A172 (cell line): ENCODE measurements at places on chromosomes 1 and 21.

- DNase-seq: no peak
These were observed 120.2 kb upstream of the NCAM2 start for GRCh38 chr21:20877976-20878375.

DNA sequence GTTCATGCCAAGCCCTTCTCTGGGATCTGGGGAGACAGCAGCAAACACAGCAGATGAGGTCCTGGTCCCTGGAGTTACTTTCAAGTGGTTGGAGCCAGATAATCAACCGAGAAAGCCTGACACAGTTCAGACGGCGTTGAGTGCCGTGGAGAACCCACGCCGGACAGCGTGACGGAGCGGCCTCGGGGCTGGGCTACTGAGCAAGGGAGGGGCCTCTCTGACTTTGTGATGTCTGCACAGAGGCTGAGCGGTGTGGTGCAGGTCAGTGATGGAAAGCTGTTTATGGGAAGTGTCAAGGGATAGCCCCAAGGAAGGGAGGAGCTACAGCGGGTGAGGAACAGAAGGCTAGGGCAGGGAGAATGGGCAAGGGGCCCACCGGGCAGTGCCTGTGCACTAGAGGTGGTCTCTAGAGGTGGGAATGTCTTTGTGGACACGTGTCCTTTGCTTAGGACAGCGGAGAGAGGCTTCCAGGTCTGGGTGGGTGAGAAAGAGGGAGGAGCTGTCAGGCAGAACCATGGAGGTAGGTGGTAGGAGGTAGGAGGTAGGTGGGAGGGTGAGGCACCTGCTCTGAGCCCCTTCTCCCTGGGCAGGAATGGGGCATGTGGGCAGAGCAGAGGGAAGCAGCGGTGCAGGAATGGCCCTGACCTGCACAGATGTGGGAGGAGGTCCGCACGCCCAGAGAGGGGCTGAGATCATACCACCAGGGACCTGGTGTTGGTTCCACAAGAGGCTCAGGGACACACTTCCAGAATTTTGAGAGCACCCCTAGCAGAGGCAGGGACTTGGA lies 62.8 kb downstream of the RUNX3 start:
- DNase-seq: no peak

- DNase-seq: no peak
These were observed 17.6 kb downstream of the PGBD2 start for GRCh38 chr1:248923352-248924338.

DNA sequence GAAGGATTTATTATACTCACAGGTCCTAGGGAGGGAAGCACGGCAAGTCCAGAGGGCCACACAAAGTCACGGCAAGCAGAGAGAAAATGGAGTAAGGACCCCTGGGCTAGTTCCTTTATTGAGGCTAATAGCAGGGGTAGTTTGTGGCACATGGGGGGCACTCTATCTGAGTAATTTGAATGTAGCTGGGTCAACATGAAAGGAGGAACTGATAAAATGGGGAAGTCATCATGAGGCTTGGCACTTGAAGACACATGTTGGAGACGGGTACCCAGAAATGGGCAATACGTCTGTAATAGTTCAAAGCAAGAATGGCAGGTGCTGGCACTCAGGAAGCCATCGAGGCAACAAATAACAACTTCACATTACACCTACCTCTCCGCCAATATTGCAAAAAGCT lies 1136.4 kb downstream of the MRPL39 start:
- DNase-seq: no peak

DNA sequence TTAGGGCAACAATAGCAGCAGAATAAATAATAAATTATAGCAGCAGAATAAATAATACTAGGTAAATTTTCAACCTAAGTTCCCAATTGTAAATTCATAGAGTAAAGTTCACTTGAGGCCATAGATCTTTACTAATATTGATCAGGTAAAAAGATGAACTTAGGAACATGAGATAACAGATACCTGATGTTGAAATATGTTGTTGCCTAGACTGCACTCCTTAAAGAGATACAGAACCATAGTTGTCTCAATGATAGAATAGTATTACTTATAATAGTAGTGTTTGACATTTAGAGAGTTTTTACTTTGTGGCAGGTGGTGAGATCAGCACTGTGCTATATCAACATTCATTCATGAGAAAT lies 378 bp upstream of the F13B start:
- DNase-seq: no peak

DNA sequence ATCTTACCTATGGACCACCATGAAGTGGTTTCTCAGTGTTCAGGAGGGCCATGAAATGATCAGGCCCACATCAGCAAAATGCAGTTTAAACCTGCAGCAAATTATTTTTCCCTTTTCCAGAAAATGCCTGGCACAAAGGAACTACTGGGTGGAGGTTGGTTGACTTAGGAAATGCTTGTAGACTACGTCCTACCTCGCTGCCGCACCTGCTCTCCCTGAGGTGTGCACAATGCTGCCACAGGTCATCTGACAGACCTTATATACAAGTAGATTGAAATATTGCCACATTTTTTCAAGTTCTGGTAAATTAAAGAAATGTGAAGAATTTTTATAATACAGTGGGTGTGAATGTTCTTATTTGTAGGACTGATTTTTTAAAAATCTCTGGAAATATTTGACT lies 166.7 kb upstream of the PDE4B start:
- no peak for DNase-seq

GRCh38 chr1:4058122-4058521 lies 158.1 kb upstream of the C1orf174 start:
- no peak for DNase-seq

GRCh38 chr1:209367061-209367772 lies 216.3 kb upstream of the CAMK1G start:
- no peak for DNase-seq

GRCh38 chr1:108075055-108075454 lies 110.1 kb upstream of the VAV3 start:
- no peak for DNase-seq
